ENCODE measurements at places on chromosomes 4 and X. TPM values are rescaled to one million over a fixed set of nuclear protein-coding genes. Genes with fewer than 3 reads are reported as not detected.

GRCh38 chr4:108171339-108172230 lies 2.9 kb upstream of the LEF1 start:
- DNase-seq: peak; percentile 76

DNA sequence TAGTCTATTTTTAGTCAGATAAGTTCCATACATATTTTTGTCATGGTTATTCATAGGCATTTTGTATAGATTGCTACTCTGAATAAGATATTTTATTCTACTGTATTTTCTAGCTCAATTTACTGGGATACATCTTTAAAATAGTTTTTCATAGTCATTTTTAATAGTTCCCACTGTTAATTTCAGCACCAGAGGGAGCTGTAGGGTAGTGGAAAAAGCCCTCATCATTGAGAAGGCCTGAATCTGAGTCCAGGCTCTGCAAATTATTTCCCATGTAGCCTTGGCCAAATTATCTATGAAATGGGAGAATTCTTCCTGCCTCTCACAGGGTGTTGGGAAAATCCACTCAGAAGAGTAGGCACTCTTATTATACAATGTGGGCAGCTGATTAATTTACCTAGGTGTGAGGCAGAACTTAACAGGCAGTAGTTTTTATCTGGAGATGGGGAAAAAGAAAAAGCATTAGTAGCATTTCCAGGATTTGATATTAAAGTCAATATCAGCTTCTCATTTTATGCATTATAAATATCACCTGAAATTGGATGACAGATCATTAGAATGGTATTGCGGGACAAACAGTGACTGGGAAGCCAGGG lies 102.9 kb upstream of the PAQR3 start:
- DNase-seq: no peak

DNA sequence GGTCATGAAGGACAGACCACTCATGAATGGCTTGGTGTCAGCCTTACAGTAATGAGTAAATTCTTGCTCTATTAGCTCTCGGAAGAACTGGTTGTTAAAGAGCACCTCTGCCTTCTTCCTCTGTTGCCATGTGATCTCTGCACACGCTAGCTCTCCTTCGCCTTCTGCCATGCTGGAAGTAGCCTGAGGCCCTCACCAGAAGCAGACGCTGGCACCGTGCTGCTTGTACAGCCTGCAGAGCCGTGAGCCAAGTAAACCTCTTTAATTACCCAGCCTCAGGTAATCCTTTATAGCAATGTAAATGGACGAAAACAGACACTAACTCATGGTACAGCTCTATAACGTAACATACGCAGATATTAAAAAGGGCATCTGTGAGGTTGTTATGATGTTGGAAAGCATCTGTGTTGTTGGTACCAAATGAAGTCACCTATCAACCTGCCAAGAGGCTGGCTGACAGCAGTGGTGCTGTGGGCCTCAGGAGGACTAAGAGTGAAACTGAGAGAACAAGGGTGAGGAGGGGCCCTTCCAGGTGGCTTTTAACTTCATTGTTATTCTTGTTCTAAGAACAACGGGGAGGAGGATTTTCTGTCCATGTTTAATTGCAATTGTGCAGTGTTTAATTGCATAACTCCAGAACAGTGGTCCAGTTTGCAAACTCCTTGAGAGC lies 69.2 kb downstream of the CRMP1 start:
- DNase-seq: peak; percentile 56

- DNase-seq: no peak
Observed at GRCh38 chr4:81919223-81919622, 447.5 kb upstream of the RASGEF1B start.

Gene PNMA6A
- 1.1 TPM for polyA plus RNA-seq

All from spleen (tissue), 13 donors.